ENCODE measurements at places on chromosomes 12 and 14. TPM values are rescaled to one million over a fixed set of nuclear protein-coding genes. Genes with fewer than 3 reads are reported as not detected.
A peak's percentile ranks its signal among the peaks of the same experiment; 100 is the strongest.

DNA sequence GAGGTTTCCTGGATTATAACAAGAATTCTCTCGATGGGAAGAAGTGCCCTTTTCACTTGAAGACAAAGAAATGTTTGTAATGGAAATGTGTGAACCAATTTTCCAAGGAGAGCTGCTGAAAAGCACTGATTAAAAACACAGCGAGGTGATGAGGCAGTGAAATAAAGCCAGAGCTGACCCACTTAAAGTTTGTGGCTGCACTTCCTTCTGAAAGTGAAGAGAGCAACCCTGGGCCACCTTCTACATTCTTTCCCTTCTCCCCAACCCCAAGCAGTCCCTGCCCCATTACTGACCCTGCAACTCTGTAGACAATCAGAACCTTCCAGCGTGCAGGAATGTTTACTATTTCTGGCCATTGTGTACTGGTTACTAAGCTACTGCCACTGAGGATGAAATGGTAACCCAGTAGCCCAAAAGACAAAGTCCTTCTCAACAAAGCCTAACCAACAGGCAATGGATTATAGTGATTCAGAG lies 173.9 kb downstream of the TTC7B start:
- no peak for DNase-seq

DNA sequence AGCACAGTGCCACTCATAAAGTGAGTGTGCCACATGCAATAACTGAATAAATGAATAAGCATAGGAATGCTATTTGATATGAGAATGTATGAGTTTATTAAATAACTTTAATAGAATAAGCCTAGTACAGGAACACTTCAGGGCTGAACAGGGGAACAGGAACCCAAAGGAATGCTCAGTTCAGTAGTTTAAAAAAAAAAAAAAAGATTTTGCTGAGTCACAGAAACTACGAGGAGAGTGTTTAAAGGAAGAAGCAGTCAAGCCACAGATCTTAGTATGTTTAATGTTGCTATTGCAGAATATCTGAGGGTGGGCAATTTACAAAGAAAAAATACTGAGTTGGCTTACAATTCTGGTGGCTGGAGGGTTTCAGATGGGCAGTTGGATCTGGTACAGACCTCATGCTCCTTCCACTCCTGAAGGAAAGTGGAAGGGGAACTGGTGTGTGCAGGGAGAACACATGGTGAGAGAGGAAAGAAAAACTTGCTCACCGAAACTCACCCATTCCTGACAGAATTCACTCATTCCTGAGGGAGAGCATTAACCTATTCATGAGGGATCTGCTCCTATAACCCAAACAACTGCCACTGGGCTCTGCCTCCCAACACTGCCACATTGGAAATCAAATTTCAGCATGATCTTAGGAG lies 880.3 kb upstream of the MGAT4C start:
- DNase-seq: peak; percentile 38

- no peak for DNase-seq
These were observed 780 bp upstream of the MYO1H start for GRCh38 chr12:109346920-109347319.

Gene C12orf75
- total RNA-seq: 88.7 TPM

Gene SLC6A13
- total RNA-seq: 0.50 TPM

DNA sequence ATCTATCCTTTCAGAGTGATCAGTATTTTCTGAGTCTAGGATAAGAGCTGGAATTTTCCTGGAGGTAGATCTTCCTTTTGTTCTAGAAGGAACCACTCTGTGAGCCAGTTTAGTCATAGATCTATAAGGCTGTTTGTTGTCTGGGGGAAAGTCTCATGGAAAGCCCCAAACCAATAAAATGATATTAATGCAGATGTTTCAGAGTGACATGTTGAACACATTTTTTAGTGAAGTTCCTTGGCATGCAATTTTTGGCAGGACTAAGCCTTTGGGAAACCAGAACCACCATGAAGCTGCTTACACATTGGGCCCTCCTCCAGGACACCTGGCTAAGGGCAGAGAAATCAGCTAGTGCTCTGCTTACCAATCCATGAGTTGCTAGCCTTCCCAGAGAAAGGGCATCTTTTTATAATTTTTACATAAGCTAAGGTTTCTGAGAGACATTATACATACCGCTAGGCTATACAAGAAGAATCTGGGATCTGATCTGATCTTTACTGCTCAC lies 101.5 kb upstream of the PCED1B start:
- no peak for DNase-seq

Gene MAP1LC3B2
- total RNA-seq: 1.5 TPM

Data from mammary epithelial cell (primary cell).